Stimulated activated CD4-positive, alpha-beta T cell treated with anti-CD3 and anti-CD28 coated beads, TNF-alpha, amount 100 ng/mL, for 48 hours (primary cell): ENCODE measurements at places on chromosomes 2 and 18.

GRCh38 chr18:76958692-76959341 lies 136.5 kb downstream of the ZNF236 start:
- DNase-seq = no peak

- DNase-seq = no peak
Observed at GRCh38 chr2:102313025-102313424, 1.7 kb downstream of the IL1RL1 start.

DNA sequence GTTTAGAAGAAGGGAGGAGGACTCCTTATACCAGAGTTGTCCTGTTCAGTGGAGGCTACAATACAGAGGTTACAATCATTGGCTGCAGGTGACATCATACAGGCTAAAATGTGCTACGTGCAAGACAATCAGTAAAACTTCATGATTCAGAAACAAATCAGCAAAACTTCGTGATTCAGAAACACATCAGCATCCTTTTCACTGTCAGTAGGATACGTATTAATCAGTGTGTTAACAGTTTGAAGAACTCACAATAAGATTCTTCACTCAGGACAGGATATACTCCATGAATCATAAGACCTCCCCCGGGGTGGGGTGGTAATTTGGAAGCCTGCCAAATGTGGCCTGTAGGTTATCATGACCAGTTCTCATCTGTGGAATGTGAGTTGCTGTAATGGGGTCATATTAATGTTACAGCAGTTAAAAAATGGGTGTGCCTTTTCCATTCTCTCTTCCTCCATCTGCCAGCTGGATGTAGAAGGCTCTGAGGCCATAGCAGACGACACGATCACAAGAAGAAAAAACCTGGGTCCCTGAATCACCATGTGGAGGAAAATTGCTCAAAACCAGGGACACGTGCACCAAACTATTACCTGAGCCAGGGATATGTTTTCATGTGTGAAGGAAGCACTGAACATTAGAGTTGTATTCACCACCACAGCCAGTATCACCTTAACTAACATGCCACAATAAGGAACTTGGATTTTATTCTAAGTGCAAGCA lies 134.8 kb upstream of the CREB1 start:
- peak; percentile 36 for DNase-seq

GRCh38 chr18:22102953-22103646 lies 66.3 kb upstream of the GATA6 start:
- DNase-seq = no peak

DNA sequence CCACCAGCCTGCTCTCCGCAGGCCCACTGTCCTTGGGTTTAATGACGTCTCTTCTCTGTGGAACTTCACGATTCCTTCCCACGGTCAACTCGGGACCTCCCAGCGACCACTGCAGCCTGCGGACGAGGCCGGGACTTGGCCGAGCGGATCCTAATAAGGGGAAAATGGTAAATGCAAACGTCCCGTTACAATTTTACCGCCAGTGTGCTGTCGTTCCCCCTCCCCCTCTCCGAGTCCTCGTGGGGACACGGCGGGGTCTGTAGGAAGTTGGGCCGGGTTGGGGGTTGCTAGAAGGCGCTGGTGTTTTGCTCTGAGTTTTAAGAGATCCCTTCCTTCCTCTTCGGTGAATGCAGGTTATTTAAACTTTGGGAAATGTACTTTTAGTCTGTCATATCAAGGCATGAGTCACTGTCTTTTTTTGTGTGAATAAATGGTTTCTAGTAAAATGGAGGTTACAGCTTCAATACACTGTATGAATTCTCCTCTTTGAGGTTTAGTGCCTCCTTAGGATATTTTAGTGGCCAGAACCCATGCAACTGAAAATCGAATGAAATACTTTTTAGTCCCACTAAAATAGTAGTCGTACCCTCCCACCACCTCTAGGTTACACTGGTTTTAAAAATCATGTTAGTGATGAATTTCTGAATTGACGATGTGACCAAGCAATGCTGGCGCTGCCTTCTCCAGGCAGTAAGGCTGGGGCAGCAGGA lies 2.3 kb downstream of the HOXD11 start:
- no peak for DNase-seq

GRCh38 chr2:160666154-160667060 lies 172.8 kb upstream of the RBMS1 start:
- no peak for DNase-seq

GRCh38 chr2:28346587-28346986 lies 46.1 kb upstream of the FOSL2 start:
- DNase-seq = no peak

- no peak for DNase-seq
Observed at GRCh38 chr2:75560022-75560767, 544 bp downstream of the EVA1A start.

GRCh38 chr2:128372621-128373341 lies 54.1 kb upstream of the HS6ST1 start:
- no peak for DNase-seq

- DNase-seq = no peak
Observed at GRCh38 chr2:167944825-167945659, 302.4 kb downstream of the STK39 start.

DNA sequence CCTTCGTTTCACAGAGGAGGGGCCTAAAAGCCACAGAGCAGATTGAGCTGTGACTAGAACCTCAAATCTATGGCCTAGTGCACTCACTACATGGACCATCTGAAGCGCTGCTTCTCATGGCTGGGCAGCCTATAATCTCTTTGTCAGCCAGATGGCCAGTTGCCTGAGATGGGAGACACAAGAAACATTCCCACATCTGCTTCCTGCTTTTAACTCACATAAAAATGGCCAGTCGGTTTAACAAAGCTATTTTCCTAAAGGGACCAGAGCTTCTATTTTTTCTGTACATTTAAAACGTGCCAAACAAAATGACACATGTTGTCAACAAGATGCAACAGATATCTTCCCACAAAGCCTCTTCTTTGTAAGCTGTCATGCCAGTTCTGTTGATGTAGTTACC lies 173.8 kb downstream of the GFPT1 start:
- no peak for DNase-seq

DNA sequence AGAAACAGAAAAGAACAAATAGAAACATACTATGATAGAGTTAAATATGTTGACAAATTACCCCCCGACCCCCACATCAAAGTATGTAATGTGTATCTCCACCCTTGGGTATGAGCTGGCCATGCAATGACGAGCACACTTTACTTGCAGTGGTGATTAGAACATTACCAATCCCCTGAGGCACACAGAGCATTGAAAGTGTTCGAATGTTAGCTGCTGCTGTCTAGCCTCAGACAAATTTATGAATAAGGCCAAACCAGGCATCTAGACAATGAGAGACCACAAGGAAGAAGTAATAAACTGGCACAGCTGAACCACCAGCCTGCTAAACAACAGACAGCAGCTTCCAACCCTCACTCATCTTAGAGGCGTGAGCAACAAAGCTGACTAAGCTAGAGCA lies 380.5 kb downstream of the DSEL start:
- no peak for DNase-seq

DNA sequence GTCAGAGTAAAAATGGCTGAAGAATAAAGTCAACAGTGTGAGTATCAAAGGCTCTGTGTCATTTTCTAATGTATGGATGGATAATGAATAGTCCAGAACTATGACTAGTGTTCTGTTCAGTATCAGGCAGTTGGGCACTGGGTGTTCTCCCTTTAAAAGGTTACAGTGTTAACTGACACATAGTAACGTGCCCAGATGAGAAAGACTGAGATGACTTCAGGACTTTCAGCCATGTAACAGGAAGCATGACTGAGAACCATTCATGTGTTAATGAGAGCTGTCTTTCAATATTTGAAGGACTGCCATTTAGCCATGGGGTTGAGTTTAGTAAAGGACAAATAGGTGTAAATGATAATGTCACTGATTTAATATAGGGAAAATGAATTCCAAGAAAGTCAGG lies 187.1 kb downstream of the GULP1 start:
- DNase-seq = no peak

DNA sequence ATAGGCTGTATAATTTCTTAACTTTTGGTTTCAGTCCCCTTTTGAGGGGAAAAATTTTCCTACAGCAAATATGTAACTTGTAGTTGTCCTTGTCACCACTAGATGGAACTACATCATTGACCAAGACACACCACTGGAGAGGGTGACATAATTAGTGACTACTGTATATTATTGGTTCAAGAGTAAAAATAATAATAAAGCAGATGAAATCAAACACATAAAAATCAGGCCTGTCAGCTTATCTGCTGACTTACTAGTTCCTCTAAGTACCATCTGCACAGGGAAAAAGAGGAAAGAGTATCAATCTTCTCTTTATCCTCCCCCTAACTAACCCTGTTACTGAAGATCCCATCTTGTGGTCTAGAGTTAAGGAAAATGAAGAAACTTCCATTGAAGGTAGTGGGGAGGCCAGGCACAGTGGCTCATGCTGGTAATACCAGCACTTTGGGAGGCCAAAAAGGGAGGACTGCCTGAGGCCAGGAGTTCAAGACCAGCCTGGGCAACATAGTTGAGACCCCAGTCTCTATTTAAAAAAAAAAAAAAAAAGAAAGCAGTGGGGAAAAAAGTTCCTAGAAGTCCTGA lies 29.6 kb upstream of the ENOSF1 start:
- DNase-seq = no peak

- DNase-seq = no peak
Observed at GRCh38 chr2:229257985-229258384, 13.1 kb downstream of the PID1 start.

GRCh38 chr2:44833171-44834069 lies 108.1 kb upstream of the SIX3 start:
- DNase-seq = no peak

GRCh38 chr2:8265476-8266226 lies 416.2 kb upstream of the ID2 start:
- no peak for DNase-seq

DNA sequence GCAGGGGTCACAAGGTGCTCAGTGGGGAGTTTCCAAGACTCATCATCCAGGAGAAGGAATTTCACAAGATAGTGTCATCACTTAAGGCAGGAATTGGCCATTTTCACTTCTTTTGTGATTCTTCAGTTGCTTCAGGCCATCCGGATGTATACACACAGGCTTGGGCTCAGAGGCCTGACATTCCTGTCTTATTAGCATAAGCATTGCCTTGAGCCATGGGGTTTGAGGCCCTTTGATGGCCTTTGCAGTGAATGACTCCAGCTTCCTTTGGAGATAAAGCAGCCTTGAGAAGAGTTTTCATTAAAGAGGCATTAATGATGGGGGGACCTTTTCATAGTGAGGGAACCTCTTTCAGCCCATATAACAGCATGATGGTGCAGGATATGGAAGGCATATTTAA lies 366.0 kb upstream of the CNTNAP5 start:
- no peak for DNase-seq

GRCh38 chr2:43685357-43685756 lies 9.1 kb upstream of the C1GALT1C1L start:
- DNase-seq = no peak

DNA sequence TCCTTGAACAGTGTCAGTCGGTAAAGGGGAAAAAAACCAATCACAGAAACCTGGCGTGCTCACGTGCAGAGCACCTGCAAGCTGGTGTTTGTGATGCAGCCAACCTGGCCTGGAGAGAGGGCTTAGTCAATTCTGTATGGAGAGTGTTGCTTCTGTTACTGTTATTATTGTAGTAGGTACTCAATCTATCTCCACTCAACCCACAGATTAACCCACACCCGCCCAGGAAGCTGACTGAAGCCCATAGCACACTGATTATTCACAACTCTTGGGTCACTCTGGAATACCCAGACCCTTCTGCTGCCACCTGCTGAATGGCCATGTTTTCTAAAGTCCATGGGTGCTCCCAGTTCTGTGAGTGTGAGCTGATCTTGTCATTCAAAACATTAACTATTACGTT lies 53.9 kb downstream of the TNFRSF11A start:
- DNase-seq = no peak

- DNase-seq = no peak
Observed at GRCh38 chr2:86275384-86275799, 62.0 kb downstream of the REEP1 start.

DNA sequence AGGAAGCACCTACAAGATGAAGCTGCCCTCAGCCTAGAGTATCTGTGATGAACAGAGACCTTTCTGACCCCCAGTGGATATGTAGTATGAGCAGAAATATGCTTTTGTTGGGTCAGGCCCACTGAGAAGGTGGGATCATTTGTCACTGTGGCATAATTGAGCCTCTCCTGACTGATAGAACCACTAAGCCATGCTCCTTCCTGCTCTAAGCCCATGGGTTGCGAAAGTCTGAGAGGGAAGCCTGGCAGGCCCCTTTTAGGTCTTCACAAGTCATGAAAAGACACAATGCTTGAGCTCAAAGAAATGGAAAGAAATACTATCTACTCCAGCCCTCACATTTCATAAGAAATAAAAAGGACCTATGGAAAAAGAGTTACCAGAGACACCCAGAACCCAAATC lies 127.7 kb downstream of the TNS1 start:
- no peak for DNase-seq

GRCh38 chr2:232113821-232114220 lies 152.3 kb downstream of the DIS3L2 start:
- DNase-seq = no peak

DNA sequence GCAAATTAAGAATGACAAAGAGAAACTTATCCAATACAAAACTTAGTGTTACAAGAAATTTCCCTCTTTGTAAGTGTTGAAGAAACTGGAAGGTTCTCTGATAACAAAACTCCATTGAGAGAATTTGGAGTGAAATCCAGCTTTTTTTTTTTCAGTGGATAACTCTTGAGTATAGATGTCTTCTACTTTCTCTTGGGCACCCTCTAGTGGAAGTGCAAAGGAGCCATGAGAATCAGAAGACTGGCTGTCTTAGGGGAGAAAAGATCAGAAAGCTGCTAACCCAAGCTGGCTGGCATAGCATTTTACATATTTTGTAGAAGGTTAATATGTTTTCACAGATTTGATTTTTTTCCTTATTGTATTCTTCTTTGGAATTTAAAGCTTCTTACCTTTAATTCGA lies 138.8 kb upstream of the SATB2 start:
- DNase-seq = no peak

DNA sequence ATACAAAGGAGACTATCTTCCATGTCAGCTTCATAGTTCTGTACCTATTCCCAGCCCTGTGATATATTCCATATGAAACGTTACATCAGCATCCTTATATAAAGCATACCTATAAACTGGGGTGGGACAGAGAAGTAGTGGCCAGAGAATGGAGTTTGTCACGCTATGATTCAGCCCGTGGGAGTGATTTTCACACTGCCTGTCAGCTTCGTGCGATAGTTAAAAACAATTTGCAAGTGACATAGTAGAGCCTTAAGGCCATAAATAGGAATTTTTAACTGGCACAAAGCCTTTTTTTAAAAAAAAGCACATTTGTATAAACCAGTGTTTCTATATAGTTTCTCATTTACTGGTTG lies 30.2 kb downstream of the PKP4 start:
- no peak for DNase-seq

DNA sequence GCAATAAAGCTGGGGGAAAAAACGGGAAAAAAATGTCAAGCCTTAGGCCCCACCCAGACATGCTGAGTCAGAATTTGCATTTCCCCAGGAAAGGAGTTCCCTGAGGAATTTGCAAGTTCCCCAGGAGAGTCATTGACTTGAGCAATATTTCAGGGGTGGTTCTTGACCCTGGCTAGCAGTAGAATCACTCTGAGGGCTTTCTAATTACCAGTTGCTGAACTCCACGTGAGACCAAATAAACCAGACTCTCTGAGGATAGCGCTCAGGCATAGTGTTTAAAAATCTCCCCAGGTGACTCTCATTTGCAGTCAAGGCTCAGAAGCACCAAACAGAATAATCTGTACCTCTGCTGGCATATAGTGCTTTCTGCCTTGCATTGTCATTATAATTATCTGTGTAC lies 48.7 kb downstream of the C1QL2 start:
- no peak for DNase-seq

GRCh38 chr2:238499731-238500580 lies 73.2 kb downstream of the ASB1 start:
- DNase-seq = no peak

GRCh38 chr2:168198476-168199207 lies 48.8 kb downstream of the STK39 start:
- no peak for DNase-seq

- DNase-seq = no peak
Observed at GRCh38 chr18:8356001-8356400, 253.2 kb upstream of the RAB12 start.
